Thymus (tissue), 14 donors: ENCODE measurements at places on chromosomes 2 and 18.

DNA sequence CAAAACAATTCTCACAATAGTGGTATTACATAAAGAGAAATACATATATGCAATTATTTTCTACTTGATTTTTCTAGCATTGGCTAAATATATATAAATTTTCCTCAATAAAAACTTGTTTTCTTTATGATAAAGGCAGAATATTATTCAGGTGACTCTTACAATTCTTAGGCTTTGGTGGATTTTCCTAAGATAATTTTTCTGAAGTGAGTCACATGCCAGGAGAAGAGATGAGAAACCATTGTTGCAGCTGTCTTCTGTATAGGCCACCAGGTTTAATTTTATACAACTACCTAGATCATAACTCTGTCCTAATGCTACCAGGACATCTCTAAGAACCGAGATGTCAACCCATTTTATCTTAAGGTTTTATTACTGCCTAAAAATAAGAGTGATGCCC, 552.4 kb upstream of the CDH2 start:
- DNase-seq = no peak

- no peak for DNase-seq
These were observed 22.0 kb upstream of the PNPT1 start for GRCh38 chr2:55715626-55716025.

GRCh38 chr2:8094526-8094925, 587.3 kb upstream of the ID2 start:
- no peak for DNase-seq

GRCh38 chr2:238872026-238872425, 24.1 kb downstream of the TWIST2 start:
- DNase-seq = no peak

- no peak for DNase-seq
These were observed 45.4 kb downstream of the BCL2L11 start for GRCh38 chr2:111166115-111166514.

DNA sequence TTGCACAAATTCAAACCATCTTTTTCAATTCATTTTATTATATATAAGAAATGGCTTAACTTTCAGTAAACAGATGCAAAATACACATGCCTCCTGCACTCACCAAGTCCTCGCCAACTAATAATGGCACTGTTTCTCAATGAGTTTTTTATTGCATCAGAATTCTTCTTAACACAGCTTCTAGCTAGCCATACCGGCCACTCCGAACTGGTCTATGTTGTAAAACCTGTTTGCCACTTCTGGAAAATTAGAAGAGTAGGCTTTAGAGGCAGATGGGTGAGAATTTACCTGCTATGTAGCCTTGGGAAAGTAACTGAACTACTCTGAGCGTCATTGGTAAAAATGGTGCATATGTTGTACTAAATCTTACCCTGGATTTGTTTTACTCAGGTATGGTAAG, 100.6 kb upstream of the LHCGR start:
- DNase-seq = no peak

- DNase-seq = peak; percentile 35
These were observed 582.4 kb upstream of the RAB6C start for GRCh38 chr2:129396980-129397599.

DNA sequence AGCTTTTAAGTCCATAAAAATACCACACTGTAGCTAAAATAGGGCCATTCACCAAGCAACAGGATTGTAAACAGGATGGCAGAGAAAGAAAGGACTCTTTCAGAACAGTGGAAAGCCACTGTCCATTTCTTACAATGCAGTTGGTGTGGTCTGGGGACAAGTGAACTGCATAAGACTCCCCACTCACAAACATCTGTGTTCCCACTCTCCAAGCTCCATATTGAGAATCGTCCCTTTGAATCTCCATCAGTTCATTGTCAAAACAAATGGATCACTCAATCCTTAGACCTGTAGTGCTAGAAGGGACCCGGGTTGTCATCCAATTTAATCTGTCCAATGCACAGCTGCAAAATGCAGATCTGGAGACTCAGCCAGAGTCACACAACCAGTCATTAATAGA, 347.4 kb upstream of the KLHL29 start:
- no peak for DNase-seq

DNA sequence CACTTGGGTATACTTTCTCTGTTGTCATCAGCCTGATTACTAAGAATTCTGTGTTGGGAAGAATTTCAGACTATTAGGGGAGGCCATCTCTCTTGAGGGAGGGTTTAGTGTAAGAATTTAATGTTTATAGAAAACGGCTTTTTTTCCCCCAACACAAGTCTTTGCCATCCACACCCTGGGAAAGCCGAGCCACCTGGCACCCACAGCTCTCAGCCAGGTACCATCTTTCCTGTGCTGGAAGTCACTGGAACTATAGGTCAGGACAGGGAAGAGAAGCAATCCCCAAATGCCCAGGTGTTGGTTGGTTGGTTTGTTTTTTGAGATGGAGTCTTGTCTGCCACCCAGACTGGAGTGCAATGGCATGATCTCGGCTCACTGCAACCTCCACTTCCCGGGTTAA, 155.1 kb downstream of the SMAD7 start:
- DNase-seq = no peak

DNA sequence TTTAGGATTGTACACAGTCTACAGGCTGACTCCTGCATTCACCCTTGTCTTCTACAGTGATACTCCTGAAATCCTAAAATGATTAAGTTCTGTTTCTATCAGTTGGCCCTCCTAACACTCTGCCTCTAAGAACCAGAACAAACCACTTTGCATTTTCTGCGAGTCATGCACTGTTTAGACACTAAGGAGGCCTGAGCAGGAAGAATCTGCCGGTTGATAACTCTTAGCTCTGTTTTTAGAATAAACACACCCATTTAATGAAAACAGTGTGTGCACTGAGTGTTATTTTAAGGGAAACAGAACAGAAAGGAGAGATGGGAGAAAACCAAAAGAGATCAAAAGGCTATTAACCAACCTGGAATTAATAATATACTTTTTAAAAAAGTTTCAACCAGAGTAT, 22.9 kb upstream of the SSB start:
- DNase-seq = no peak

DNA sequence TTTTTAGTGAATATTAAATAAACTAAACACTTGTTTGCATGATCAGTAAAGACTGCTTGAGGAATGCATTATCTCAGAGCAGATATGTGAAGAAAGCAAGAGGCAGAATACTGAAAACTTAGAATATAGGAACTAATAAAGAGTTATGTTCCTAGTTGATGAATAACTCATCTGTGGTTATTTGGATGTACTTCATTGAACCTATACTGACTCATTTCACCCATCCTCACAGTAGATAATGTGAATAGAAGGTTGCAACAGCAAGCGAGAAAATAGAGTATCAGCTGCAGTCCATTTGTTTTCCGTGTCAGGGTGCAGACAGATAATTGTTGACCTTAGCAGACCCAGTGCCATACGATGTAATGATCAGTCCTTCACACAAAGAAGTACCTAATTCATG, 945.7 kb upstream of the LRRTM1 start:
- DNase-seq = no peak

- DNase-seq = no peak
These were observed 327.1 kb downstream of the NCKAP5 start for GRCh38 chr2:133241224-133241571.

DNA sequence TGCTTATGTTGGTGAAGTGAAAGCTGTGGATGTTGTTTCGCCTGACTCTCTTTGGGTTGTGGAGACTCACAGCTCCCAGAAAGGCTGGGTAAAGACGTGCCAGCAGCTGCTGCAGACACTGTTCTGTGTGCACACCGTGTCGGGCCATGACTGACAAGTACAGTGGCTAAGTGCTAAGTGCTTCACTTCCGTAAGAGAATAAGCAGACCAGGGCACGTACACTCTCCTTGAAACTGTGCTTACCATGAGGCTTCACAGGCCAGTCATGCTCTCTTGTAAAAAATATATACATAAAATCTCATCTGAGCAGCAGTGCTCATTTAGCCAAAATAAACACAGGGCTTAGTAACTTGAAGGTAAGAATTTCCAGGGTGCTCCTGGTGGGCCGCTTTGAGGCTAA, 86.0 kb downstream of the NRP2 start:
- DNase-seq = no peak

GRCh38 chr2:36339607-36340218, 15.9 kb upstream of the CRIM1 start:
- no peak for DNase-seq

- DNase-seq = no peak
These were observed 21.5 kb downstream of the FAM161A start for GRCh38 chr2:61832183-61832841.

- DNase-seq = no peak
These were observed 163.9 kb downstream of the IKZF2 start for GRCh38 chr2:212987492-212987891.

GRCh38 chr2:197674060-197674459, 1.3 kb downstream of the RFTN2 start:
- no peak for DNase-seq

GRCh38 chr18:27632706-27633105, 447.6 kb upstream of the CHST9 start:
- DNase-seq = no peak

DNA sequence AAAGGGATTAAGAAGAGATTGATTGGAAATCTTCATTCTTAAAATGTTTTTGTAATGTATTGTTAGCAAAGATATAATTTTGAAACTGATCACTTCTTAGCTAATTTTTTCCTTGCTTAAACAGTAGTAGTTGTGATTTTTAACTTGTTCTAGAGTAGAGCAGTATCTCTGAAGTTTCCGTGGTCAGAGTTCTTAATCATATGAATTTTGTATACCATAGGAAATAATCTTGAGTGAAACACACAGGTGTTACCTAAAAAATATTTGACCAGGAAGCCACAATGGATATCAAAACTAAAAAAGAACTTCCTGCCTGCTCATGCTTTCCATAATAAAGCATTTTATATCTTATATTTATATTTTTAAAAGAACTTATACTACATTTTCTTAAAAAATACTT, 907.1 kb downstream of the ERBB4 start:
- no peak for DNase-seq

DNA sequence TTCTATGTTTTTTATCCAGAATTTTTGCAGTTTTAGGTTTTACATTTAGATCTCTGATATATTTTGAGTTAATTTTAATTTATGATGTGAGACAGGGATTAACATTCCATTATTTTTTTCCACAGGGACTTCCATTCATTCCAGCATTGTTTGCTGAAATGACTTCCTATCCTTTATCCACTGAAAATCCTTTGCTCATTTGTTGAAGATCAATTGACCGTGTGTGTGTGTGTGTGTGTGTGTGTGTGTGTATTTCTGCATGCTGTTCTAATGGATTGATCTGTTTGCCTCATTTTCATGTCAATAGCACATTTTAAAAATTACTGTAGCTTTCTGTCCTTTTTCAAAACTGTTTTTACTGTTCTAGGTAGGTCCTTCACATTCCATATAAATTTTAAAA, 480.3 kb downstream of the DSC3 start:
- DNase-seq = no peak

GRCh38 chr2:111029181-111029927, 91.4 kb upstream of the BCL2L11 start:
- DNase-seq = no peak

GRCh38 chr18:50569930-50570329, 10.0 kb downstream of the MAPK4 start:
- no peak for DNase-seq

GRCh38 chr2:149467436-149467835, 120.1 kb downstream of the MMADHC start:
- no peak for DNase-seq

- DNase-seq = no peak
These were observed 34.1 kb downstream of the NOP58 start for GRCh38 chr2:202299712-202300111.

GRCh38 chr18:2395427-2396161, 175.7 kb downstream of the METTL4 start:
- no peak for DNase-seq

- DNase-seq = no peak
These were observed 148.7 kb downstream of the AGAP1 start for GRCh38 chr2:235642446-235643098.

GRCh38 chr18:13392029-13392750, 173.6 kb downstream of the LDLRAD4 start:
- no peak for DNase-seq

GRCh38 chr2:177799531-177799930, 273.0 kb downstream of the PDE11A start:
- no peak for DNase-seq

DNA sequence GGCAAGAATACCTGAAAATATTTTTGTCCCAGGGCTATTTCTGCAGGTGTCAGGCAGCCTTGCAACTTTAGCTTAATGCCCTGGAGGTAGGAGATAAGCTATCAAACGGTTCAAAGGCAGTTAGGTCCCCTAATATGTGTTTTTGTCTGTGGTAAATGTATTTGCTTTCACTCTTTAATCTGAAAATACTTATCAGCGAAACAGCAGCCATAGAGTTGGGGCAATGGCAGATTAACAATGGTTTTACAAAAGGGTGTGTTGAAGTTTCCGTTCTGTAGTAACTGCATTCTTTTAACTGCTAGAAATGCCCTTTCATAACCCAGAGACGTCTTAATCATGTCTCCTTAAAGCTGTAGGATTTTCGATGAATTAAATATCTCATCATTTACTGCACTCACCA, 265.0 kb upstream of the TRIB2 start:
- DNase-seq = no peak

- no peak for DNase-seq
These were observed 31.3 kb downstream of the COLEC12 start for GRCh38 chr18:468955-469790.

GRCh38 chr2:74646834-74647482, 1.2 kb downstream of the M1AP start:
- no peak for DNase-seq

- no peak for DNase-seq
These were observed 20.0 kb downstream of the BUB1 start for GRCh38 chr2:110657724-110658305.

DNA sequence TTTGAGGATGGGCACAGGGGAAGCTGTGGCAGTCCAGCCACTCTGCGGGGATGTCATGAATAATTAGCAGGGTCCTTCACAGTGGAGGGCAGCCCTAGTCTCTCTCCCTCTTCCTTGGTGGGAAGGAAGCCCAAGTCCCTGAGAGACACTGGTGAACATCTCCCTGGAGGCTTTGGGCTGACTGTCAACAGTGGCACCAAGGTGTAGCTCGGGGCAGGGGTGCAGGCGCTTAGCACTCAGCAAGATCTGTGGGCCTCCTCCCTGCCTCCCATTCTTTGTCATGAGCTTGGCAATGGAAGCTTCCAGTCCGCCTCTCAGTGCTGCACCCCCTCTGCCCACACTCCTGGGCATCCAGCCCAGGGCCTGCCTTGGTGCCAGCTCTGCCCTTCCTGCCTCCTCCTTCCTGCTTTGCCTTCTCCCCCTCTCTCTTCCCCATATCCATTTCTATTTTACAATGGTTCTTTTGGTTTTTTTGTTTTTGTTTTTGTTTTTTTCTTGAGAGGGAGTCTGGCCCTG, 59.4 kb downstream of the STEAP3 start:
- no peak for DNase-seq

- no peak for DNase-seq
These were observed 67.5 kb downstream of the ZEB2 start for GRCh38 chr2:144452169-144452988.
